ENCODE measurements at places on chromosomes 5 and 9.

GRCh38 chr5:75608870-75609269, 2.4 kb upstream of the ANKDD1B start:
- DNase-seq = no peak

- no peak for DNase-seq
Measured at GRCh38 chr9:14296495-14297113, 17.3 kb downstream of the NFIB start.

GRCh38 chr9:131053896-131054295, 42.4 kb upstream of the AIF1L start:
- no peak for DNase-seq

GRCh38 chr5:108801776-108802175, 54.1 kb downstream of the FER start:
- DNase-seq = no peak

DNA sequence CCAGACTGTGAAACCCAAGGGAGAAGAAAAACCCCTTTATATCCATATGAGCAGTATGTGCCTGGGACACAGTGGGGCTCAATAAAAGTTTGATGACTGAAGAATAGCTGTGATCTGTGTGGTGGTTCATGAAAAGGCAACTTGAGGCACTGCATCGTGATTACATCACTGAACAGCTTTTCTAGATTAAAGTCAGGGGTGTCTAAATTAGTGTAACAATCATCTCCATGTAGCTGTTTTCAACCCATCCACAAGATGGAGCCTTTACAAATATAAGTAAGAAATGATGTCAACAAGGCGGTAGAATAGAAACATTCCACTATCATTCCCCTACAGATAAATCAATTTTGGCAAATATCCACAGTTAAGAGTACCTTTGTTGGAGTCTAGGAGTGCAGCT, 55.5 kb downstream of the PRRC1 start:
- no peak for DNase-seq

DNA sequence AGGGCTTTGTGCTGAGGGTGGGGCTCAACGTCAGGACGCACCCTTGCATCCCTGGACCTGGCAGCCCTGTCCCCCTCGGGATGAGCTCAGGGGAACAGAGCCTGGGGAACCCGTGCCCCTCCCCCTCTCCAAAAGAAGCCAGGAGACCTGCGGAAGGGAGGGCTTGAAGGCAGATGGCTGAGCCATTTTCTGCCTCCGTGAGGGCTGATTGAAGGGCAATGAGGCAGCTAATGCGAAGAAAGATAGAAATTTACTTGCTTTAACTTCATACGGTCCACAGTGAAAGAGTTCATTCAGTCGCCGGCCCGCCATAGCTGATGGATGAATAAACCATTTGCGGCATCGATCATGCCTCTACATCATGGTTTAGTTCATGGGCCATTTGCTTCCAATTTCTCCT, 28.8 kb downstream of the ASS1 start:
- no peak for DNase-seq

All from activated CD4-positive, CD25-positive, alpha-beta regulatory T cell (primary cell).